ENCODE measurements at places on chromosomes 12 and 14. TPM values are rescaled to one million over a fixed set of nuclear protein-coding genes. Genes with fewer than 3 reads are reported as not detected.

DNA sequence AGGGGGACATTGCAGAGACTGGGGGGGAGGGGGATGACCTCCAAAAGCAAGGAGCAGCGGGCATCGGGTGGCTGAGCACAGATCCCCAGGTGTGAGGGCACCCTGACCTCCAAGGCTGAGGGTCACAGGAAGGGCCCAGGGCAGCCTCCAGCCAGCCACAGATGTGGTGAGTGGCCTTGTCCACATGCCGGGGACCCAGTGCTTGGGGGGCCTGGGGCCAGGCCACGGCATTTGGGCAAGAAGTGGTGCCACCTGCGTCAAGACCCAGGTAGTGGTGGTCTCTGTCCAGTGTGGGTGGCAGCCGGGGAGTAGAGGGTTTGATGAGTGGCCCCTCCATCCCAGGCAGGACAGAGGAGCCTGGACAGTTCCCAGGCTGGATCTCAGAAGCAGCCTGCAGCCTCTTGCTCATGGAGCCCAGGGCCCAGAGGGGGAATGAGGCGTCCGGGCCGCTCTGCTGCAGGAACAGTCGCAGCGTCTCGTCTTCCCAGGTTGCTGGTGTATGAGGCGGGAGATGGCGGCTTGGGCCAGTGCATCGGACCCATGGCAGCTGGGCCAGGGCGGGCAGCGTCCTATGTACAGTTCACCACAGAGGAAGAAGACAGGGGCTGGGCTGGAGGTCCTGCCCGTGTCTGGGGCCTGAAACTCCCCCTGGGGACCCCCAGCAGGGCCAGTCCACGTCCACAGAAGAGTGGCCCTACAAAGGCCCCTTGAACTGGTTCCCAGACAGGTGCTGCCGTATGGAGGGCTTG, 33.5 kb downstream of the CCNK start:
- no peak overlapping the region for H3K27ac ChIP-seq
- DNase-seq, result no peak
- H3K4me3 ChIP-seq, result no peak overlapping the region
- H3K4me1 ChIP-seq, result no peaks in the 10 kb centered on the region
- peaks cover 5% of the 10 kb centered on the region for H3K36me3 ChIP-seq

The LRRC23 gene
- total RNA-seq, result 6.3 TPM

DNA sequence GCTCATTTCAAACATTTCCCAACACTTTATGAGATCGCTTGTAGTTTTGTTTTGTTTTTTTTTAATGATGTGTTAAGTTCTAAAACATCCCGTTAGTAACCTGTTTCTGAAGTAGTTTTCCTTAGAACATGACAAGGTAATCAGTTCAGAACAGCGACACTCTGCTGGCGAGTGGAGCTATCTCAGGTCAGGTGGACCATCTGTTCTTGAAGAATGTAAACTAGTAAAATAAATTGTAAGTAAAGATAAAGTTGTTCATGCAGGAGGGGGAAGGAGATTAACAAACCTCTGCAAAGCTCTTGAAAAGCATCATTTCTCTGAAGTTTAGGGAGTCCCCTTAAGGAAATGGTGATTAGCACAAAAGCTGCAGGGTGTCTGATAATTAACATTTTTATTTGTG, 71.9 kb upstream of the DACT1 start:
- H3K4me3 ChIP-seq, result no peak overlapping the region
- no peaks in the 10 kb centered on the region for H3K36me3 ChIP-seq
- no peak overlapping the region for H3K27ac ChIP-seq
- peaks cover 6% of the 10 kb centered on the region for H3K4me1 ChIP-seq
- DNase-seq, result no peak

GRCh38 chr14:89013098-89013504, 188.7 kb downstream of the TTC8 start:
- no peaks in the 10 kb centered on the region for H3K4me1 ChIP-seq
- H3K36me3 ChIP-seq, result no peaks in the 10 kb centered on the region
- no peak overlapping the region for H3K4me3 ChIP-seq
- no peak for DNase-seq

GRCh38 chr14:100299238-100299560, 7.0 kb downstream of the SLC25A29 start:
- DNase-seq, result no peak
- no peak overlapping the region for H3K4me3 ChIP-seq
- H3K27me3 ChIP-seq, result no peaks in the 10 kb centered on the region
- peaks cover 1% of the 10 kb centered on the region for H3K4me1 ChIP-seq
- H3K27ac ChIP-seq, result peak overlapping the region; percentile 41
- no peaks in the 10 kb centered on the region for H3K36me3 ChIP-seq

The KIF26A gene
- 0.26 TPM for total RNA-seq
